ENCODE measurements at places on chromosomes 11 and 22.

- no peak for DNase-seq
Observed at GRCh38 chr22:19703869-19704268, 10.4 kb upstream of the SEPTIN5 start.

- no peak for DNase-seq
Observed at GRCh38 chr11:688681-689080, 6.3 kb downstream of the DEAF1 start.

- peak; percentile 11 for DNase-seq
Observed at GRCh38 chr22:37848587-37849088, 581 bp upstream of the EIF3L start.

GRCh38 chr11:74255741-74256375 is 55.6 kb downstream of the P4HA3 start:
- DNase-seq = peak; percentile 41

DNA sequence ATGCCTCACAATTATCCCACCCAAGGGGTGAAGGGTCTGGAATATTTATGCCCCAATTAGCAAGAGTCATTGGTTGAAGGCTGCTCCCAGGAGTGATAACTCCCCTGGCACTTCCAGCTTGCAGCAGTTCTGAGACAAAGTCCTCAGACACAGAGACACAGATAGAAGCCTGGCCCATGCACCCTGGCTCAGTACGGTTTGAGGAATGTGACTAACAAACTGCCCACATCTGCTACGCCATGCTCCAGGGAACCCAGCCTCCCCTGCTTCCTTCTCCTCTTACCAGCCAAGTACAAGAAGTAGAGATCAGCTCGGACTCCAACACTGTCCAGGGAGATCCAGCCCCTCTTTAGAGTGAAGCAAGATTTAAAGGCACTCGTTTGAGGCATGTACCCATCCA is 48.5 kb upstream of the BMAL1 start:
- DNase-seq = no peak

DNA sequence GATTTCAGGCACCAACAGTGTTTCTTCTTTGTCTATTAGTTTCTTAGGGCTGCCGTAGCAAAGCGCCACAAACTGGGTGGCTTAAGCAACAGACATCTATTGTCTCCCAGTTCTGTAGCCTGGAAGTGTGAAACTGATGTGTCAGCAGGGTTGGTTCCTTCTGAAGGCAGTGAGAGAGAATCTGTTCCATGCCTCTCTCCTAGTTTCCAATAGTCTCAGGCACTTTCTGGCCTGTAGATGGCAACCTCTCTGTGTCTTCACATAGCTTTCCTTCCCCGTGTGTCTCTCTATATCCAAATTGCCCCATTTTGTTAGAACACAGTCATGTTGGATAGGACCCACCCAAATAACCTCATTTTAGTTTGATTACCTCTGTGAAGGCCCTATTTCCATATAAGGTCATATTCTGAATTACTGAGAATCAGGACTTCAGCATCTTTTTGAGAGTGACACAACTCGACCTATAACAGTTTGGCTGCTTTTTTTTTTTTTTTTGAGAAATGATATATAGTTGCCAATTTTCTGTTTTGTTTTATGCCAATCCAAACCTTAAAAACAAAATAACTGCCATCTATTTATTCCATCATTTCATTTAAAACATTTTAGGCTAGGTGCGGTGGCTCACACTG is 108.2 kb downstream of the SLC36A4 start:
- no peak for DNase-seq

GRCh38 chr11:122976734-122977469 is 4.7 kb downstream of the BSX start:
- no peak for DNase-seq

DNA sequence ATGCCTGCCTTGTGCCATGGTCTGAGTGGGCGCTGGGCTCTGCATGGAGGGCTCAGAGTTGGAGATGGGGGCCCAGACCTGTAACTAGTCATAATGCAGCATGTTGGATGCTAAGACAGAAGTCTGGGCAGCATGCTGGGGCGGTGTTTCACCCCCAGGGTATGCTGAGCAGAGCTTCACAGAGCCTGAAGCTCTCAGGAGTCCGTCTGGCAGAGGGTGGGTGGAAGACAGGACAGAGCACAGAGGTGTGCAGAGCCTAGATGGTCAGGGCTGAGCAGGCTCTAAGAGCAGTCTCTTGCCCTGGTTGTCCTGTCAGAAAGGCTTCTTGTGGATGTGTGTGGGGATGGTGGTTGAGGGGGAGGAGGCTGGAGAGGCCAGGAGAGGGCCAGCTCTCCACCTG is 7.2 kb downstream of the TAF6L start:
- DNase-seq = no peak

- no peak for DNase-seq
Observed at GRCh38 chr11:61332281-61332796, 566 bp downstream of the DDB1 start.

DNA sequence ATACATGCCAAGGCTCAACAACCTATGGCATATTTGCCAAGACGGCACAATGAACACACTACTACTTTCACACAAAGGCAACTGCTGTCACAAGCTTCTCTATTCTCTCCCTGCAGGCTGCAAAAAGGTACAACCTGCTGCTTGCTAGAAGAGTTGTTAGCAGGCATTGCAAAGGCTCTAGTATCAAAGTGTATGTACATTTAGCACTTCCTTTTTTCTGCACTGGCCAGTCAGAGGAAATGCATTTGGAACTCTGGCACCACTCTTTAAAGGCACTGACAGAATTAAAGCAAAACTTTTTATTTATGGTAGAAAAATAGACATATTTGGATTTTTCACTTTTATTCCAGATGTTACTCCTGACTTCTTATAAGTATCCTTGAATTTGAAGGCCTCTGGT is 125.9 kb downstream of the CWF19L2 start:
- no peak for DNase-seq

GRCh38 chr22:38213990-38214301 is 12.2 kb downstream of the MAFF start:
- DNase-seq = no peak

Measured in stimulated activated CD4-positive, alpha-beta T cell treated with anti-CD3 and anti-CD28 coated beads, Interleukin-4, amount 100 ng/mL, for 1 hour (primary cell).